ENCODE measurements at places on chromosomes 2 and 18.
A peak's percentile ranks its signal among the peaks of the same experiment; 100 is the strongest.

- no peak for DNase-seq
These were observed 411.4 kb downstream of the TRIB2 start for GRCh38 chr2:13128139-13128538.

- DNase-seq, result peak; percentile 5
These were observed 267.6 kb downstream of the KCNE4 start for GRCh38 chr2:223319601-223320000.

GRCh38 chr2:883803-884748 lies 66.6 kb upstream of the SNTG2 start:
- DNase-seq, result no peak

GRCh38 chr2:69123182-69123581 lies 110.2 kb downstream of the ANTXR1 start:
- no peak for DNase-seq

- DNase-seq, result no peak
These were observed 291.0 kb upstream of the CDH19 start for GRCh38 chr18:66894851-66895250.

DNA sequence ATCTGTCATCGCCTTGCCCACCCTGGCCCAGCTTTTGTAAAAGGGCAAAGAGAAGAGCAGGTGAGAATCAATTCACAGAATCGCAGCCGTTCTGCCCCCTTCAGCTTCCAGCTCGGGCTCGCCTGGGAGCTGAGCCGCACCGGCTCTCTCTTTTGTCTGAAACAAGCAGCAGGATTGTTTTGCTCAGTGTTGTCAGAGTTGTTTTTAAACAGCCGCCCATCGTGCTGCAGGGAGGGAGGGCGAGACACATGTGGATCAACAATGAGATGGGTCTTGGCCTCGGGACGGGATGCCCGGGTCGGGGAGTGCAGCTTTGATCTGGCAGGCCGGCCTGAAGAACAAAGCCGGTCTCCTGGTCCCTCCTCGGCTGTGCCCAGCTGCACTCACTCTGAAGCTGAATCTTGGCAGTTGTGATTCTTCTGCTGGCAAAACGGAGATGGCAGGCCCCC lies 39.7 kb upstream of the HDAC4 start:
- peak; percentile 12 for DNase-seq

GRCh38 chr2:134667541-134667940 lies 51.3 kb downstream of the TMEM163 start:
- DNase-seq, result no peak

- no peak for DNase-seq
These were observed 354.1 kb downstream of the HRH4 start for GRCh38 chr18:24814521-24814920.

- DNase-seq, result no peak
These were observed 385.8 kb downstream of the TRIB2 start for GRCh38 chr2:13102397-13103063.

GRCh38 chr2:201858281-201859184 lies 52.2 kb downstream of the CDK15 start:
- no peak for DNase-seq

DNA sequence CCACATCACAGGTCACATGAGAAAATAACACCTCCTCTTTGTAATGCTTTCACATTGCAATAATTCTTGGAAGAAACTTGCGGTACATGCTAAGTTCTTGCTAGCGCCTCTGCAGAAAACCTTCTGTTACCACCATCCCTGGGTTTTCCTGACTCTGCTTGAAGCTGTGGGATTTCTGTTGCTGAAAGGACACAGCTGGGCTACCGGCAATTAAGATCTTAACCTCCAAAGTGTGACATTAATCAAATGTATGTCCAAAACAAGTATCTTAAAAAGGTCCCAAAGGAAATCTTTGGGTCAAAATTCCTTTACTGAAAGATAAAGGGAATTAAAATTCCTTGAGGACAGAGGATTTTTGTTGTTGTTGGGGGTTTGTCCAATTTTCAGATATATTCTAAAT lies 7.5 kb downstream of the CCBE1 start:
- DNase-seq, result no peak

All from adipocyte (in vitro differentiated cells).